Subcutaneous adipose tissue (tissue), 4 donors: ENCODE measurements at places on chromosomes 13 and 19. TPM values are rescaled to one million over a fixed set of nuclear protein-coding genes. Genes with fewer than 3 reads are reported as not detected.

Gene ZBTB7A
- 35.7 TPM for total RNA-seq

Gene ZNF701
- total RNA-seq, result 17.8 TPM

Gene SYCN
- total RNA-seq, result not detected

Gene KASH5
- not detected for total RNA-seq

Gene MAP2K2
- 50.4 TPM for total RNA-seq

Gene CEACAM21
- total RNA-seq, result 3.1 TPM

Gene LRFN3
- total RNA-seq, result 6.6 TPM

Gene PTPRS
- total RNA-seq, result 488 TPM

Gene NUFIP1
- 2.4 TPM for total RNA-seq

Gene LINGO3
- not detected for total RNA-seq

Gene TMEM86B
- not detected for total RNA-seq

Gene BEST2
- not detected for total RNA-seq

Gene NRTN
- not detected for total RNA-seq

Gene ZFP36
- total RNA-seq, result 105 TPM

Gene SLC7A10
- 130 TPM for total RNA-seq

Gene DAND5
- total RNA-seq, result not detected

Gene LGALS4
- total RNA-seq, result 4.5 TPM

Gene CPAMD8
- 3.7 TPM for total RNA-seq

Gene RFXAP
- total RNA-seq, result 8.3 TPM

Gene ZNF285
- 2.6 TPM for total RNA-seq

Gene SMG9
- total RNA-seq, result 11.3 TPM

Gene ZNF527
- 4.2 TPM for total RNA-seq

Gene IGFL2
- not detected for total RNA-seq

Gene KLK5
- not detected for total RNA-seq

Gene SCAMP4
- total RNA-seq, result 44.7 TPM

Gene RETN
- total RNA-seq, result not detected

Gene TEX29
- not detected for total RNA-seq

Gene FLT3LG
- total RNA-seq, result 3.2 TPM

Gene PLPPR2
- total RNA-seq, result 11.7 TPM

Gene SIGLEC9
- total RNA-seq, result 5.5 TPM

Gene CEACAM20
- total RNA-seq, result not detected
